CD4-positive, alpha-beta T cell treated with Interferon alpha-2 for 1 hour (primary cell): ENCODE measurements at places on chromosomes 6 and 20.

- no peak for DNase-seq
Observed at GRCh38 chr6:158149641-158150040, 18.4 kb downstream of the SERAC1 start.

DNA sequence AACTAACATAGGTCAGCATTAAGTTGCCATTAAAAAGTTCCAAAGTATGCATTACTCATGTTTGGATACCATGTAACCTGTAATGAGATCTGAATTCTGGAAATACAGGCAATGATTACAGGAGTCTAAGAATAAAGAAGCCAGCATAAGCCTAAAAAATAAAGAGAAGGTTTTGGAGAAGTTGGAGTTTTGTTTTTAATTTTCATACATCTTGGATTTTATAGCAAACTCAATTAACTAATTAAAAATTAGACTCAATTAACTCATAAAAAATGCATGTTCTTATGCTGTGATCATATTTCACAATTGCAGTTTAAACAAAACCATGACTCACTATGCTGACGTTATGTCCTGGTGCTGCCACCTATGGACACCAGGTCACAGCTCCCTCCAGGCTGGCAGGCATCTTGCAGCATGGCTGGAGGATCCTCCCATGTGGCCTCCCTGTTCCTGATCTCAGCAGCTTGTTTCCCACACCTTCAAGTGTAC, 648.8 kb upstream of the AGPAT4 start:
- no peak for DNase-seq

DNA sequence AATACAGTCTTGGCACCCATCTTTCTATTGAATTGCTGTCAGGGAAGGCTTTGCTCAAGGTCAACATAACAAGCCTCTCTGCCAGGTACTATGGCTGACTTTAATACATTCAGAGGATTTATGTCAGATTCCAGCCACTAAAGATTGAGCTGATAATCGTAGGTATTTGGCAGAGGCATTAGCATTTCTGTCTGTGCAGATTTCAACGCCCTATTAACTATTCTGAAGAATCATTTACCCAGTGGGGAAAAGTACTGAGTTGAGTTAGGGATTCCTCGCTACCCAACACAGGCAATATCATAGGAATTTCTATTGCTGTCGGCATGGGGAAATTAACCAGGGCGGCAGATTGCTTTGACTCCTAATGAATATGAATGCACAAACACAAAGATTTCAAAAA, 233.7 kb upstream of the SPTLC3 start:
- DNase-seq: no peak

GRCh38 chr20:61980647-61981583, 84.8 kb downstream of the TAF4 start:
- no peak for DNase-seq

DNA sequence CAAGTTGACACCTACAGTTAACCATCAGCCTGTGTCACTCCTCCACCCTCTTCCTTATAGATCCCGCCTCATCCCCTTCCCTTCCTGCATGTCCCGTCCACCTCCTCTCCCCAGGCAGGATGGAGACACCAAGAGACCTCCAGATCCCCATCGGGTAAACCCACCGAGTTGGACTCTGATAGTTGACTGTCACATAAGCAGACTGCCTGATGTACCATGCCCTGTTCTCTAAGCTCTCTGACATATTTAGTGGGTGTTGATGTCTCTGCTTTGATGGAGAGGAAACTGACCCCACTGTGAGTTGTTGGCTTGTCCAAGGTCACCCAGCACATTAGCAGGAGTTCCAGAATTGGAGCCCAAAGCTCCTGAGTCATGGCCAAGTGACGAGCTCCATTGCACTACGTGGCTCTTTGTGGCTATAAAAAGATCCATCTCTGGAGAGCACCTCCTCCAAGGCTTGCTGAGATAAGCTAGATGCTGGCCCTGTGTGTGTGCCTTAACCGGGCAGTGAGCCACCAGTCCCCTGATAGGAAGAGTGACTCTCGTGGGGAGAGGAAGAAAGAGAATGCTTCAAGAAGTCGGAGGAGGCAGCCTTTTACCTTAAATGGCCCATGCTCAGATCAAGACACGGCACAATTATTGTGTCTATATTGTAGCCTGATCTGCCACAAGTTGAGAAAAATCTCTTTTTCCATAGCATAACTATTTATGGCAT, 236.0 kb upstream of the ECI2 start:
- no peak for DNase-seq

DNA sequence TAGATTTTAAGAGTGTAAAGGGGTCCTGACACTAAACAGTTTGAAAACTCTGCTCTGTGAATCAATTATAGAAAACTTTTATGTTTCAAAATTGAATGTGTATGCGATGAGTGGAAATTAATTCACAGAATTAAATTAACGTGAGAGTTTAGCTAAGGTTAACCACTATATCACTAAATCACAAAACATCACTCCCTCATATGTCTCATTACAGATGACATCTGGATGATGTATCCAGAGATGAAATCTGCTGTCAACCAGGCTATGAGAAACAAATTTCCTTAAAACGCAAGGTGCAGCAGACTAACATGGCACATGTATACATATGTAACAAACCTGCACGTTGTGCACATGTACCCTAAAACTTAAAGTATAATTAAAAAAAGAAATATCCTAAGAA, 27.3 kb downstream of the PRSS35 start:
- DNase-seq: no peak
